ENCODE measurements at places on chromosomes 5 and 9. TPM values are rescaled to one million over a fixed set of nuclear protein-coding genes. Genes with fewer than 3 reads are reported as not detected.

The HRH2 gene
- 0.49 TPM for total RNA-seq

The PLPP7 gene
- not detected for total RNA-seq

The SMU1 gene
- total RNA-seq = 20.8 TPM

The DMRT3 gene
- total RNA-seq = not detected

The CCDC69 gene
- 1.5 TPM for total RNA-seq

The SAPCD2 gene
- 20.3 TPM for total RNA-seq

The KLHL3 gene
- 0.07 TPM for total RNA-seq

The ARID3C gene
- total RNA-seq = 0.20 TPM

The FLT4 gene
- total RNA-seq = 3.0 TPM

The WWC1 gene
- 91.1 TPM for total RNA-seq

The ABLIM3 gene
- total RNA-seq = 21.0 TPM

The GADD45G gene
- total RNA-seq = 0.52 TPM

The ABL1 gene
- 50.0 TPM for total RNA-seq

The IGFBPL1 gene
- 2.5 TPM for total RNA-seq

The MTRR gene
- 35.5 TPM for total RNA-seq

The NXNL2 gene
- 0.52 TPM for total RNA-seq
